ENCODE measurements at places on chromosomes 12 and 14.

DNA sequence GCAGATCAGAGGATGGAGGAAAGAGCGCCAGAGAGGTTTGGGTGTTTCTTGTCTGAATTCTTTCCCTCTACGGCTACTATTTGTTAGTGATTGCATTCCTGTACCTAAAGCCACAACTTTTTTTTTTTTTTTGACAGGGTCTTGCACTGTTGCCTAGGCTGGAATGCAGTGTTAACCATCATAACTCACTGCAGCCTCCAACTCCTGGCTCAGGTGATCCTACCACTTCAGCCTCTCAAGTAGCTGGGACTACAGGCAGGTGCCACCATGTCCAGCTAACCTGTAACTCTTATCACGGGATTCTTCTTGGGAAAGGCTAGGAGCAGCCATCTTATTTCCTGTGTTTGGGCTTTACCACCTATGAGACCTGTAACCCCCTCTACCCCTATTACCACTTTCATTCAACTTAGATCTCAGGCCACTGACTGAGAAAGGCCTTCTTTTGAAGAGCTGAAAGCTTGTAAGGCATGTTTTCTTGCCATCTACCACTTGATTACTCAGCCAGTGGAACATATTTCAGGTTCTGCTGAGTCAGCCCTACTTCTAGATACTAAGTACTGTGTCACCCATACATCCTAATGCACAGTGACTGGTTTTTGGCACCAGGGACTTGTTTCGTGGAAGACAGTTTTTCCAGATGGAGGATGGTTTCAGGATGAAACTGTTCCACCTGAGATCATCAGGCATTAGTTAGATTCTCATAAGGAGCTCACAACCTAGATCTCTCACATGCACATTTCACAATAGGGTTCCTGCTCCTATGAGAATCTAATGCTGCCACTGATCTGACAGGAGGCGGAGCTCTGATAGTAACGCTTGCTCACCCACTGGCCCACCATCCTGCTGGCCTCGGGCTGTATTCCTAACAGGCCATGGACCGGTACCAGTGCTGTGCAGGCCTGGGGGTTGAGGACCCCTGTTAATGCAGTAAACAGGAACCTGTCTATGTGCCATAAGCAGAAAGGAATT is 6.9 kb downstream of the VEZT start:
- no peak for DNase-seq

- DNase-seq: no peak
These were observed 128.1 kb downstream of the ASCL1 start for GRCh38 chr12:103085541-103085940.

GRCh38 chr12:129941618-129942017 is 37.8 kb upstream of the TMEM132D start:
- DNase-seq: no peak

- no peak for DNase-seq
These were observed 43.3 kb upstream of the EMP1 start for GRCh38 chr12:13153180-13153579.

GRCh38 chr12:110600254-110600653 is 13.7 kb upstream of the TCTN1 start:
- no peak for DNase-seq

- DNase-seq: no peak
These were observed 45.6 kb downstream of the GPHB5 start for GRCh38 chr14:63273129-63273528.

GRCh38 chr12:113152835-113153814 is 3.6 kb downstream of the CFAP73 start:
- DNase-seq: peak; percentile 46

DNA sequence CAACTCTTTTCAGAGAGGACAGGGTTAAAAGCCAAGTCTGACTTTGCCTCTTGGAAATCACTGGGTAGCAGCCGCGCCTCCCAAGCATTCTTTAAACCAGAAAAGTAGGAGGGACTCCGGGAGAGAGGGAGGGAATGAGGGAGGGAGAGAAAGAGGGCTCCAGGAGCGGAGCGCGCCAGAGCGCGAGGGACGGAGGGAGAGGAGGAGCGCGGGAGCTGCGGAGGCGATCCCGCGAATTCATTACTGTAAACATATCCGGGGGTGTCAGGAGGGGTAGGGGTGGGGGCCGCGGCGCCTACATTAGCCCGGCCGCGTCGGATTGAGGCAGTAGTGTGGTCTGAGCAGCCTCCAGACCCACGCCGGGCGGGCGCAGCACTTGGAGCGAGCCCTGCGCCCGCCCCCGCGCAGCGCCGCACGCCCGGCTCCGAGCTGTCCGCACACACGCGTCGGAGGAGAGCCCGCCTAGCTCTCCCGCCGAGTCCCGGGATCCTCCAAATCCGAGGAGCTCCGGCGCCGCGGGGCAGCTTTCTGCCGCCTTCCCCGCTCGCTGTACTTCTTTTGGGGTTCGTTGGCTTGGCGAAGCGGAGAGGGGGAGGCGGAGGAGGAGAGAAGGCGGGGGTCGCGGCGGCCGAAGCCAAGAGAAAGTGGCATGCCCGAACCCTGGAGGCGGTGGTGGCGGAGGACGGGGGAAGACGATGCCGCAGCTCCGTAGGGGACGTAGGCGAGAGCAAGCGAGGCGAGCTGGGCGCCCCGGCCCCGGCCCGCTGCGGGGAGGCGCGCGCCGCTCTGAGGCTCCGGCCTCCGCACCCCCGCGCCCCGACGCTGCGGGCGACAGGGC is 3.3 kb downstream of the FLRT2 start:
- DNase-seq: no peak

- DNase-seq: no peak
These were observed 12.7 kb downstream of the SPTLC2 start for GRCh38 chr14:77603654-77604255.

DNA sequence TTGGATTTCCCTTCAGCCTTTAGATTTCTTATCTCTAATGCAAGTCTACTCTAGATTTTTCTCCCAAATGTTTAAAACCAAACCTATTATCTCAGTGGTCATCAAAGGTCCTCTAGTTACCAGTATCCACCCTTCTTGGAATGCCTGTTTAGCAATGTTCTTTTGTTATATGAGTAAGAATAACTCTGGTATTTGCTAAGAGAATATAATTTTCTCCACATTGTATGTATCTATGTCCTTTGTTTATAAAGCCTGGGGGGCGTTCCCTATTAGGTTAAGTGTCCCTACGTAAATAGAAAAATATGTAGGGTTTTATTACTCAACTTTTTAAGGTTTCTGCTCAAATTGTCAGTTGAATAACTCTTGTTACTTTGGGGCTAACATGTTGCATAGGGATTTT is 27.3 kb downstream of the PPM1A start:
- no peak for DNase-seq

GRCh38 chr12:25723336-25723735 is 170.3 kb upstream of the LMNTD1 start:
- no peak for DNase-seq

DNA sequence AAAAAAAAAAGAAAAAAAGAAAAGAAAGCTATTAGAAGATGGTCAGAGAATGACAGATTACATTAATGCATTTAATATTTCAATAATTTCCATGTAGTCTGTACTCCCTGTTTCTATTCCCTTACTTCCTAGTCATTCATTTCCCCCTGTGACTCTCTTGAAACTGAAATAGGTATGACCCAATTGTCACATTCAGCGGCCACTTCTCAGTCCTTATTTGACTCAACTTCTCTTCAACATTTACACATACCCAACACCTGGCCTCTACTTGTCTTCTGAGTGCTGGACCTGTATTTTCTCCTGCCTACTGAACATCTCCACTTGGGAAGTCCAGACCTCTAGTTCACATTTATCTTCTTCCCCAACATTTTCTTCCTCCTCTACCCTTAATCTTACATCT is 7.2 kb downstream of the EEA1 start:
- DNase-seq: no peak

DNA sequence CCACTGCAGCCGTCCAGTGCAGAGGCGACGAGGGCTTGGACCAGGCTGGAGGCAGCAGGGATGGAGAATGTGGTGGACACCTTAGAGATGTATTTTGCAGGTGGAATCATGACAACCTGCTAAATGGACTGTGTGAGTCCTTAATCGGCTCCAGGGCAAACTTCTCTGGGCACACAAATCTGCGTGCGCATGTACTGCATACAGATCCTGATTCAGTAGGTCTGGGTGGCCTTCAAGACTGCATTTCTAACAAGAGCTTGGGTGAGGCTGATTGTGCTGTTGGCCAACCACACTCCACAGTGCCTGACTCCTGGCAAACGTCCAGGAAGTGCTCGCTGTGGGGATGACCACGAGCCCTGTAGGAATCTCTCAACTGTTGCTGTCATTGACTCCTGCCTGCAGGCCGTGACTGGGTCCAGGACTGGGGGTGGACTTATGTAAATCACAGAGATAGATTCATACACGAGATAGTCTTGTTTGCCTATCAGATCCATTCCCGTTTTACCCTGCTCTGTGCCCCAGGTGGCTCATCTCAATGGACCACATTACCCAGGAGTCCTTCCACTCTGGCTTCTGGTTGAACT is 27.2 kb downstream of the JDP2 start:
- DNase-seq: no peak

GRCh38 chr12:47378907-47379306 is 299.1 kb upstream of the AMIGO2 start:
- no peak for DNase-seq

DNA sequence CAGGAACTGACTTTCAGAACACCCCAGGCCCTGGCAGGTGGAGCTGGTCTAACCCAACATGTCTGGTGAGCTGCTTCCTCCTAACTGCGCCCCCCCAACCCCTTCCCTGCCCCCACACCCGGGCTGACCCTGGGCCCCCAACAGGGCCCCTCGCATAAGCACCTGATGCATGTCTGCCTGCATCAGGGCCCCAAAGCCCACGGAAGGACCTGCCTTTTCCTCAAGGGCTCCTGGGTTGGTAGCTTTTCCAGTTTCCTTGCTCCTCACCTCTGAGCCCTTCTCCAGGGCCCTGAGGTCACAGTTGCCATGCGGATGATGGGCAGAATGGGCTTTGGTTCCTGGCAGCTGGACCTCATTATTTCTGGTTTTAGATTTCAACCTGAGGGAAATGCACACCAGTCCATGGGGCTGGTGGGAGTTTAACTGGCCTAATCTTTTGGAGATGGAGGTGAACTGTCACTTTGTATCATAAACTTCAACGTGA is 18.5 kb downstream of the TESC start:
- no peak for DNase-seq

- no peak for DNase-seq
These were observed 15.5 kb downstream of the PLEKHA5 start for GRCh38 chr12:19144985-19145384.

GRCh38 chr14:51058382-51058781 is 36.5 kb downstream of the TRIM9 start:
- no peak for DNase-seq

DNA sequence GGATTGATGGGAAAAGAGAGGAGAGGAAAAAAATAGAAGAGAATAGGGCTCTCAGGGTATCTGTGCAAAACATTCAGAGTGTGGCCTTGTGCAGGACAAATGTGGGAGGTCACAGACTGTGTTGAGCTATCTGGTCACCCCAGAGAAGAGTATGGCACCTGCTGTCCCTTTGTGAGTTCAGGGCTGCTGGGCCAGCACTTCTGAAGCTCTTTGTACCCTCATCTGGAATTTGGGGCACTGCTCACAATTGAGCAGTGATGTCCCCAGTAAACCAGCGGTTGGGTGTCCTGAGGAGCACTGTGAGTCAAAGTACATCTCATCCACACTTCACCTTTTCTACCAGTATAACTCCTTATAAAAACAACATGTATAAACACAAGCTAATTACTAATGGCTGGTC is 2.6 kb upstream of the KRT81 start:
- DNase-seq: no peak

- DNase-seq: no peak
These were observed 78.2 kb upstream of the GTF2A1 start for GRCh38 chr14:81298911-81299310.

GRCh38 chr14:93263416-93263815 is 56.4 kb downstream of the UBR7 start:
- no peak for DNase-seq

- no peak for DNase-seq
These were observed 4.0 kb downstream of the SETD1B start for GRCh38 chr12:121807642-121808347.

GRCh38 chr12:115075552-115076170 is 391.7 kb upstream of the TBX3 start:
- no peak for DNase-seq

DNA sequence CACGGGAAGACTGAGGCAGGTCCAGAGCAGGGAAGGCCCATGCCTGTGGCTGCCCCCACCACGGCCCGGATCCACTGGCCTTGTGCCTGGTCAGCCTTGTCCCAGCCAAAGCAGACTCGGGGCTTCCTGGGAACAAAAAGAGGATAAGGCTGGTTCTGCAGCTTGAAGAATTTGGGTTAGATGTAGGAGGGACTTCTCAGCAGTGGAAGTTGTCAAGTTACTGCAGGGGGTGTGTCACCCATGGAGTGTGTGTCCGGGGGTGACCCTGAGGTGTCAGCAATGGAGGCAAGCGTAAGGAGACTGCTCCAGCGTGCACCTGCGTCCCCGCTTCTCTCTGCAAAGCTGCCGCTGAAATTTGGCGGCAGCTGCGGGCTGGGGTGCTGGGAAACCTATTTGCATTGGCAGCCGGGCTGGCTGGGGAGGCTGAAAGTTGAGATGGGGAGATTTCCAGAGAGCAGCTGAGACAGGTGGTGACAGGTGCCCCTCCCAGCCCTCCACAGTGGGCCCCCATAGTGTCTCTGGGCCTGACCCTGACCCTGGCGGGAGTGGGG is 12.5 kb upstream of the TNFAIP2 start:
- no peak for DNase-seq

DNA sequence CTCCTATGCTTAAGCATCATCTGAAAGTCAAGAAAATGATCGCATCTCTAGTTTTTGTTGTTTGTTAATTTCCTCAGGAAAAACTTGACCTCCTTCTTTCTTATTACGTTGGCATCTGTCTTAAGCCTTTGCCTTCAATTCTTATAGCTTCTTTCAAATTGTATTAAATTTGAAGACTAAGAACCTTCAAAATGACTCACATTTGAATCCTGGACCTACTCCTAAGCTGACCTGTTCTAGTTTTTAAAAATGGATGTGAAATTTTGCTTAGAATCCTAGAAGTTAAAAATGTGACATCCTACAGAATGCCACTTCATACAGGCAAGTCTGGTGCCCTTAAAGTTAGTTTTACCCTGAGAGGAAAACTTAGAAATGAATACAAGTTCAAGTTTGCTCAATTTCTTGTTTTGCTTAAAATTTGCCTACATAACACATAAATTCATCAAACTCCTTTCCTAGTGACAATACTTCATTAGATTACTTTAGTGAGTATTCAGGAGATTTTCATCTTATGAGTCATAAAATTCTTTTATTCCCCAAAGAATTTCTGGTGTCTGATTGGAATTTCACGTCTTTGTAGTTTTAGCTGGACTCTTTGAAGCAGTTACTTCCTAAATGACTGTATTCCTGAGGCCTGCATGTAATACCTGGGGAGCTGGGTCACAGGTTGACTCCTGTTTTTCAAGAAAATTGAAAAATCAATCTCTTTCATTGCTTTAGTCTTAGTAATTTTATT is 152.3 kb downstream of the MSRB3 start:
- no peak for DNase-seq

GRCh38 chr14:50734950-50735695 is 67.0 kb upstream of the SAV1 start:
- no peak for DNase-seq
